ENCODE measurements at places on chromosomes 1 and 21.

DNA sequence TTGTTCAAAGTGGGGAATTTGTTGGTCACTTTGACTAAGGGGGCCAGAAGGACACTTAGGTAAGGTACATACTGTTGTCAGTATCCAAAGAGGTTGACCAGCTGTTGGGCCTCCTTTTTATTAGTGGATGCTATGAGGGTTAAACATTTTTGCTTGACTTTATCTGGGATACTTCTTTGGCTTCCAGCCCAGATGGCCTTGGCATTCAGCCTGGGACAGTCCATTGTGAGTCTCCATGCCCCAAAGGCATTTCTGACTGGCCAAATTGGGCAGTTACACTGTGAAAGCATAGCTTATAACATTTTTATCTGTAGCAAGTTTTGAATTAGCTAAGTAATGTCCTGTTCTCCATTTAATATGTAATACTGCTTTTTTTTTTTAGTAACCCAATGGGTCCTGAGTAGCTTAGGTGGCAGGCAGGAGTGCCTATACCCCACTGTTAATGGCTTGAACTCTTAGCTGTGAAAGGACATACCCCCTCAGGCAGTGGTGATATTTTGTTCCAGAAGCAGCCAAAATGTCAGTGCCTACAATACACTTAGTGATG is 35.4 kb upstream of the CD1D start:
- DNase-seq, result no peak

GRCh38 chr1:43203859-43204258 is 31.7 kb downstream of the CFAP57 start:
- no peak for DNase-seq

GRCh38 chr1:29370067-29370466 is 133.7 kb downstream of the PTPRU start:
- no peak for DNase-seq

GRCh38 chr1:194151056-194151455 is 964.6 kb upstream of the B3GALT2 start:
- DNase-seq, result no peak

GRCh38 chr21:24594082-24594481 is 1013.2 kb downstream of the MRPL39 start:
- DNase-seq, result no peak

- no peak for DNase-seq
Observed at GRCh38 chr1:2129256-2129943, 65.2 kb downstream of the FAAP20 start.

DNA sequence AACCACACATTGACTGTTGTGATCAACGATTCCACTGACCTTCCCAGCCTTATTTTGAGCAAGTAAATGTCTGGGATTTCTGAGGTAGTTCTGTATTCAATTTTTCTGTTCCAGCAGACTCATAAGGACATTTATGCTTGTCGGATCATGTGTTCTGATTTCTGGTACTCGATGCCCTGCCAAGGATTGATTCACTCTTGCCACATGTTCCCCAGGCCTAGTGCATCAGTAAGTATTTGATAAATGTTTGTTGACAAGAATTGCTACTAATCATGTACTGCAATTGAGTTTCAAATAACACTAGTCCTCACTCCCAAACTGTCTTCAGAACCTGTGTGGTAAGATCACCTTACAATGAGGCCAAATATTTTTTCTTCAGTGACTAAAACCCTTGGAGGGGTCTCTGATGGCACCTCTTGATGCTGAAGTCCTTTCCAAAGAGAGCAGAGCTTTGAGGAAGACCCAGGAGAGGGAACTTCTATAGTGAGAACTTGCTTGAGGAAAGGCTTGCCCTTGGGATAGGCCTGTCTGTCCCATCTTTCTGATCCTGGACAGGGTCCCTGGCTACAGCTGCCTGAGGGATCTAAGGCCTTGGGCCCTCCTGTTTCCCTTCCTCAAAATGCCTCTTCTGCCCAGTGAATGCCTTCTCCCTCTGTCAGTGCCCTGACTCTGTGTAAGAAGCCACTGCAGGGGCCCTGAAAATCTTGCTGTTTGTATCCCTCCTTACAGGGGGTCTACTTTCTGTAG is 115.8 kb upstream of the FAM78B start:
- DNase-seq, result no peak

- DNase-seq, result no peak
Observed at GRCh38 chr1:15100880-15101760, 52.4 kb upstream of the TMEM51 start.

- peak; percentile 10 for DNase-seq
Observed at GRCh38 chr1:214637722-214638458, 34.9 kb downstream of the CENPF start.

- no peak for DNase-seq
Observed at GRCh38 chr1:206465951-206466350, 4.3 kb upstream of the IKBKE start.

DNA sequence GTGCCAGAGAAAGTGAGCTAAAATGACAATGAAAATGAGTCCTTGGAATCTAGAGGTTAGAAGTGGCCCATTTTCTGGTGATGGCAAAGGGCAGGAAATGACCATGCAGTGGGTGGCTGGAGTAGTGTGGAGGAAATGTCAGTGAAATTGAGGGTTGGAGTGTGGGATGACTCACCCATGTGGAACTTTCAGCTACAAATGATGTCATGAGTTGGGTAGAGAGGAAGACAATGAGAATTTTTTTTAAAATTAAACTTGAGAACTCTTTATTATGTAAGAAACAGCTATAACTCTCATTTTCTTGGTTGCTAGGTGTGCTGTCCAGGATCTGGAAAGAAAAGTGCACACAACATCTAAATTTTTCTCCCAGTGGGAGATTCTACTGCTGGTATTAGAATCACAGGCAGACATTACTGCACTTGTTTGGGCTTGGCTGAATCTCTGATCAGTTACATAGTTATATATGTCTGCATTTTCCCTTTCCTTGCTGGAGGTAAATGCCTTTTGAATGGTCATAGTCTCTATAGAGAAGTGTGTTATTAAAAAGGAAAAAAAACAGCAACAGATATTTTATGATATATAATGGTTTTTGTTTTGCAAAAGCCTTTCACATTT is 56.8 kb upstream of the GNG12 start:
- peak; percentile 93 for DNase-seq

GRCh38 chr1:99397863-99398262 is 133.6 kb downstream of the PLPPR4 start:
- DNase-seq, result no peak

- DNase-seq, result no peak
Observed at GRCh38 chr1:226355669-226356551, 46.9 kb upstream of the LIN9 start.

DNA sequence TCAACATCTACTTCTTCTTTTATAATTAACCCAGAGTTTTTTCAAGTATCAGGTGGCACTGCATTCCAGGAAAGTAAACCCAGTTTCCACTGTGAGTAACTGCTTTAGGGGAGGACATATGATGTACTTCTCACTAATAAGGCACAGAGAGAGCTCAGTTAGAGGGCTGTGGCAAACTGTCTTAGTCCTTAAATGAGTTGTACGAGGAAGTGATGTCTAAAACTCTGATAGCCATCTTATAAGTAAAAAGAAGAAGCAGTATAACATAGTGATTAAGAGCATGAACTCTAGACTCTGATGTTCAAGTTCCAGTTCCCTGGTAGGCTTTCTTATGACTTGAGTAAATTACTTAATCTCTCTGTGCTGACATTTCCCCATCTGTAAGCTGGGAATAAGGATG is 58.7 kb upstream of the PTGS2 start:
- no peak for DNase-seq

- DNase-seq, result no peak
Observed at GRCh38 chr1:237112663-237113062, 70.7 kb downstream of the RYR2 start.

DNA sequence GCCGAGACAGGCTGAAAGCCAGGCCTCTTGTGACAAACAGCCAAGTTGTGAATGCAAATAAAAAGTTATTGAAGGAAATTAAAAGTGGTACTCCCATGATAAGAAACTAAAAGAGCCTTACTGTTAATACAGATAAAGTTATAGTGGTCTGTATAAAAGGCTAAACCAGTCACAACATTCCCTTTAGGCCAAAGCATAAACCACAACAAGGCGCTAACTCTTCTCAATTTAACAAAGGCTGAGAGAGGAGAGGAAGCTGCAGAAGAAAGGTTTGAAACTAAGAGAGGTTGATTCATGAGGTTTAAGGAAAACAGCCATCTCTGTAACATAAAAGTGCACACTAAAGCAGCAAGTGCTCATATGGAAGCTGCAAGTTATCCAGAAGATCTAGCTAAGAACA is 10.7 kb downstream of the C1orf105 start:
- DNase-seq, result no peak

GRCh38 chr1:181057079-181057478 is 23.3 kb downstream of the MR1 start:
- DNase-seq, result no peak

- DNase-seq, result no peak
Observed at GRCh38 chr1:229841230-229841629, 215.2 kb downstream of the URB2 start.

- no peak for DNase-seq
Observed at GRCh38 chr1:6723621-6724428, 22.2 kb upstream of the DNAJC11 start.

GRCh38 chr1:9596415-9597123 is 7.9 kb downstream of the TMEM201 start:
- DNase-seq, result no peak

DNA sequence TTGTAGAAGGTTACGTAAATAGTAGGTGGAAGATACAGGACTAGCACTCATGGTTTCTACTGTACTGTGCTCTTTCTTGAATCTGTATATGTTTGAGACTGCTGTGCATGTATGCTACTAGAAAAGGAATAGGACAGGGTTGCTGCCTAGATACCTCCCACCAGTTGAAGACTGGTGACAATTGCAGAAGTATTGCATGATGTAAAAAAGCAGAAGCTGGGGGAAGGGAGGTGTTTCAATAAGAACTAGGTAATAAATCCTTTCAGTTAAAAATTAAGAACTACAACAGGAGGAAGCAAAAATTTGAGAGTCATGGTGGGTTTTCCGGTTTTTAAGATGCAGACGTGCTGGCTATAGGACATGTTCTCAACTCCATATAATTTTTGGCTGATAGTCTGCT is 88.1 kb downstream of the CCDC30 start:
- DNase-seq, result no peak

GRCh38 chr1:44024903-44025525 is 6.2 kb downstream of the SLC6A9 start:
- no peak for DNase-seq

DNA sequence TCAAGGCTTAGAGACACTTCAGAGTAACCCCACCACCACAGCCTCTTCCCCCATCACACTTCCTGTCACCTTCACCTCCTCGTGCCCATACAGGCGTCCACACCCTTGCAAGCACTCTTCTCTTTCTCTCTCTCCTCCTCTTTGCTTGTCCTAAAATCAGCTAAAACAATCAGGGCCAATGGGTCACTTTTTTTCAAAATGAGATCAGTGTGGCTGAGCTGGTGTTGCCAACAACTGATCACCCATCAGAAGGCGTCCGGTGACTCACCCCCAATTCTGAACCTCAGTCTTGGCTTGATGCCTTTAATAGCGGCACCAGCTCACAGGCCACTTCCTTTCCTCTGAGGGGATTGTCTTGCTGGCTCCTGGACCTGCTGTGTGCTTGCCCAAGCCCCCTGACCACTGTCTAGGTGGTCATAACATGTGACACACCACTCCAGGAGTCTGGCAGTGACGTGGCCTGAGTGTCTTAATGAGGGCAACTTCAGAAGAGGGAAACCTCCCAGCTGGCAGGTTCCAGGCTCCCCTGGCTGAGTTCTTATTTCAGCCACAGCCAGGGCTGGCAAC is 1.6 kb downstream of the DRAXIN start:
- DNase-seq, result peak; percentile 89

GRCh38 chr1:198651650-198652400 is 13.0 kb downstream of the PTPRC start:
- no peak for DNase-seq

DNA sequence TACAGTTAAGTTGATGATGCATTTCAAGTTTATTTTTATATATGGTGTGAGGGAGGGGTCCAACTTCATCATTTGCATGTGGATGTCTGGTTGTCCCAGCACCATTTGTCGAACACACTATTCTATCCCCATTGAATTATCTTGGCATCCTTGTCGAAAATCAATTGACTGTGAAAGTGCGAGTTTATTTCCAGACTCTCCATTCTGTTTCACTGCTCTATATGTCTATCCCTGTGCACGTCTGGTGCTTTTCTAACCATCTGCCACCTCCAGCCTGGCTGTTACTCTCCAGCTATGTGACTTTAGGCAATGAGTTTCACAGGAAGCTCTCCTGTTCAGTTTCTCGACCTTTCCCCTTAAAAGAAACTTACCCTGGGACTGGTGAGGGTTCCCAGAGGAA is 137.1 kb upstream of the KLHDC7A start:
- no peak for DNase-seq

- DNase-seq, result no peak
Observed at GRCh38 chr1:71930511-71930910, 351.8 kb downstream of the NEGR1 start.

DNA sequence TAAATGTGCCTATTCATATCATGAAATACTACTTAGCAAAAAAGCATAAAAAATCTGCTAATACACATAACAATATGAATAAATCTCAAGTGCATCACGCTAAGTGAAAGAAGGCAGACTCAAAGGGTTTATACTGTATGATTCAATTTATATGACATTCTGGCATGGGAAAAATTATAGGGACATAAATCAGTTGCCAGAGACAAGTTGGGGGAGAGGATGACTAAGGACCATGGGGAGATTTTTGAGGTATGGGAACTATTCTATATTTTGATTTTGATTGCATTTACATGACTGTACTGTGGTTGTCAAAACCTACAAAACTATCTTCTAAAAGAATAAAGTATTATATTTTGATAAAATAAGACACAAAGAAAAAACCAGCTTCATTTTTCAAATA is 650.3 kb upstream of the NR5A2 start:
- no peak for DNase-seq

- DNase-seq, result no peak
Observed at GRCh38 chr1:211603191-211603701, 24.3 kb upstream of the SLC30A1 start.

DNA sequence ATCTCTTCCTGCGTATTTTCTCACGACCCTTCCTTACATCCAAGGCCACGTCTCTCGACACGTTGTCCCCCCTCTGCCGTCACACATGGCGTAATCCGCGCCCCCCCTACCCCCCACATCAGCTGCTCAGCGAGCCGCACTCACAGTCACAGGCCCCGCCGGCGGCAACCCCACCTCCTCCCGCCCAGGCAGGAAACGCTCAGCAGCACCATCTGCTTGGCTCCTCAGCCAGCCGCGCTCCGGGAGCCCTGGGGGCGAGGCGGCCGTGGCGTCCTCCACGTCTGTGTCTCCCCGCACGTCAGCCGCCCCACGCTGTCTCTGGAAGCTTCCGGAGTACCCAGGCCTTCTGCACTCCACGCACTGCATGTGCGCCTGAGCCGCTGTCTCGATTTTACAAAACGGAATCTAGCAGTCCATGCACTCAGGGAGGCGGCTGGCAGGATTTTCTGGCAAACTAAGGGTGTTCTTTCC is 64.6 kb downstream of the SIK1 start:
- DNase-seq, result no peak

DNA sequence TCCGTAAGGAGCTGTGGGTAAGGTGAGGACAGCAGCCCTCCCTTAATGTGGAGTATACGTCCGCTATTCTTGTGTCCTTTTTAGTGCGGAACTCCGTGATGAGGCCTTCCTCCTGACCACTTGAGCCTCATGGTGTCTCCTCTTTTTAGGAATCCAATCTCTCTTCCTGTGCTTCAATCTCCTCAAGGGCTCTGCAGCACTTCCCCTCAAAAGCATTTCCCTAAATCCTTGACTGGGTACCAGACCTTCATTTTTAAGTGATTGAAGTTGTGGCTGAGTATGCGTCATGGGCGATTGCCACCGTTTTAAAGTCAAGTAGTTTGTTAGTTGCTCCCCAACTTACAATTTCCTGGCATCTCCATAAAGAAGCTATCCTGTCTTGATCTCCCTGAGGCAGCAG is 62.8 kb downstream of the SAMSN1 start:
- DNase-seq, result no peak
